Right hindlimb (tissue), 1 donor: ENCODE measurements at places on chromosomes 2 and 18.

DNA sequence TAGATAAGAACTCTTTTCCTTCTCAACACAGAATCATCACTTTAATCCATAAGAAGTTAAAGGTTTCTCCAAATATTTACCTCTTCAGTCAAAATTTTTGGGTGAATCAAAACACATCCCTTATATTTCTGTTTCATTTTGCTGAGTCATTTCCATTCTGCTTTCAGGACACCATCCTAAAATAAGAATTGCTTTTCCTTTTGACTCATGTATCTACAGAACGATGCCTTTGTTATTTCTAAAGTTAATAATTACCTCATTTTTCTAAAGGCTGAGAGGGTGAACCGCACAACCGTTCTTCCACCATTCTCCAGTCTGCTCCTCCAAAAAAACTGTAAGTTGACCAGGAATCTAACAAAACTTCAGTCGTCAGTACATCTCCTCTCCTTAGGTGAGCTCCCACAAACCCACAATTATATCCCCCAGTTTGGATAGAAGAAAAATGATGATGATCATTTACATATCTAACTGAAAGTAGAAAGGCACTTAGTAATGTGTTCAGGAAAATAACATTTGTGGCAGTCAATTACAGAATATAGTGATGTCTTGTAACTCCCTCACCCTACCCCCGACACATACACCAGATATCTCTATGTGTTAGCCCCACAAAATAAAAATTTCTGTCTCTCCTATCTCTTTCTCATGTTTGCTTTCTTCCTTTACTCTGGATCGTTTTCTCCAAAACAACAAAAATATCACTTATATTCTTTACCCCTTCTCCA, 162.5 kb downstream of the RAD51AP2 start:
- no peak for DNase-seq

- no peak for DNase-seq
Measured at GRCh38 chr2:224670203-224670602, 46.0 kb downstream of the CCDC195 start.

DNA sequence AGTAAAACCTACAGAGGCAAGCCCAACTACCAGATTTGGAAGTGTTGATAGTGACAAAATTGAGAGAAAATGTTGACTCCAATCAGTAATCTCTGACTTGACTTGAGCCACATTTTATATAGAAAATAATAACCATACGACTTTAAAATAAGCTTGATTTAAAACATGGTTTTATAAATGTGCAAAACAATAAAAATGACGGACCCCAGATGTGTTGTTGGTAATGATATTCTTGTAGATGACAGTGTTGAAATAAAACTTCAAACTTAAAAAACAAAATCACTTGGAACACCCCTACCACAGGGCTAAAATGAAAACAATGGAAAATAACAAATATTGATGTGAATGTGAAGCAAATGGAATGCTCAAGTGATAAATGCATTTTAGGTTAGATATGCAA, 188.1 kb downstream of the SRBD1 start:
- DNase-seq: no peak

DNA sequence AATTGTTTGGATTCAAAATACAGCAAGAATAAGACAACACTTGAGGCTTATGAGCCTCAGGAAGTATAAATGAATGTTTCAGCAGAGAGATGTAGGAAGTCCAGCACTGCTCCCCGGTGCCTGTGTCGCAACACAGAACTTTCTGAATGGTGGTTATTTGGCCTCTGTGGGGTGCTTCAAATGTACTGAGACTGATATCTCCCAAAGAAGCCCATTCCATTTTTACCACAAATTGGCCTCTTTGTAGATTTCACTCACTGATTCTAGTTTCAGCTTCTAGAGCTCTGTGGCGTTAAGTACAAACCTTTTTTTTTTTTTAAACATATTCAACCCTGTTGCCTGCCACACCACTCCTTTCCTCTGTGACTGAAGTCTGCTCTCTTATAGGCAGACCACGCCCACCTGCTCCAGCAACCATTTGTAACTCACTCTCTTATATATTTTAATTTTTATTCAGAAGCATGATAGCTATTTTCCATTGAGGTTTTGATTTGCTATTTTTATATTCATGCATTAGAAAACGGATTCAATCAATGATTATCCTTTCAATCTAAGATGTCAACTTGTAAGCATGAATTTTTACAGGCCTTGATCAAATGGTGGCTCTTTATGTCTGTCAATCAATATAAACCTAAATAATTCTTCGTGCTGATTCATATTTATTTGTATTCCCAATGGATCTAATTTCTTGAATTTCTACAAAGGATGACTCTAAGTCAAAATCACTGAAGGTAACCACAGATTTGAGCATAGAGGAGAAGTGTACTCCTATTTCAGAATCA, 277.1 kb upstream of the CCDC68 start:
- no peak for DNase-seq

DNA sequence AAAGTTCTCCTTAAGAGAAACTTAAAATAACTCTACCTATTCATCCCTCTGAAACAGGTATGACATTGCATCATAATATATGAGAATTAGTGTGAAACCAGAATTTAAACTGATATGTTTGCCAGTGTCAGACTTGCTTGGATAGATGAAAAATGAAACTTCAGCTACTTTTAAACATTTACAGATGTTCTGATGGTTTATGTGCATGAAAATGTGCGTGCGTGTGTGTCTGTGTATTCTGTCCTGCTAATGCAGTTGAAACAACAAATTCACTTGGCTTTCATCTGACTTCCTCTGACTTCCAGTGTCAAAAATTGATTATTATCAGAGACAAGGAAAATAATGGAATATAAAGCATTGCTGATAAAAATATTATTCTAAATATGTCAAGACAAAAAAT, 719.4 kb downstream of the LRP1B start:
- DNase-seq: no peak

GRCh38 chr2:105990624-105991023, 203.5 kb downstream of the UXS1 start:
- no peak for DNase-seq

DNA sequence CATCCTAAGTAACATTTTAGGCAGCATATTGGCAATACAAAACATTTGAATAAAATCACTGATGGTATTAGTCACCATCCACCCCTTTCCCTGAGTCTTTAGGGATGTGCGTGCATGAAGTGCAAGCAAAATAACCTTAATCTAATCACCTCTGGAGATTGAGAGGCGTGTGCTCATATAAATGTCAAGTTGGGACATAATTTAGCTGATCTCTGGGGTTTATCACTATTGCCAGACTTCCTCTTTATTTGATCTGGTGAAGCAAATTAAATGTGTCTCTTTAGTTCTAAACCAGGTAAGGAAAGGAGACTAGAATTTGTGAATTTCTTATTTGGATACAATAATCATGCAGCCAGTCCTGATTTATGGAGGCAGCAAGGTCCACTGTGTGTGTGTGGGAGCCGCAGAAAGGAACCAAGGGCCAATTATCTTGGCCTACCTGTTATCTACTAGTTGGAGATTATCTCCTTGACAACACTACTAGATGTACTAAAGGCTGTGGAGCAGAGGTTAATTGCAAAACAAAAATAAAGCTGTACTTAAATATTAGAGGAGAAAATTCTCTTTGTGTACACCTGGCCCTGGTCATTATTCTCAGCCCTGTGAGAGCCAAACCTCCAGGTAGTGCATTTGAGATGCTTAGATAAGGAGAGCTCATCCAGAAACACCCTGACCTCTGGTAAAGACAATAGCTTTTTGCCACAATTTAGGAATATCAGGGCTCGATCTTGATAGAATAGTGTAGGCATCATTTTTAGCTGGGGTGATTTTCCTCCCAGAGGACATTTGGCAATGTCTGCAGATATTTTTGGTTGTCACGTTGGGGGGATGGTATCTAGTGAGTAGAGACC, 78.2 kb downstream of the HRH4 start:
- DNase-seq: no peak

- DNase-seq: peak; percentile 66
Measured at GRCh38 chr2:200378652-200379290, 72.3 kb downstream of the SPATS2L start.

GRCh38 chr2:36553683-36554082, 44.3 kb downstream of the FEZ2 start:
- no peak for DNase-seq

GRCh38 chr2:186862869-186863709, 14.1 kb upstream of the ZSWIM2 start:
- no peak for DNase-seq

- no peak for DNase-seq
Measured at GRCh38 chr2:29017716-29018435, 36.8 kb downstream of the TOGARAM2 start.

GRCh38 chr2:181594322-181594721, 62.6 kb downstream of the CERKL start:
- DNase-seq: no peak

GRCh38 chr2:215870986-215871385, 142.4 kb downstream of the MREG start:
- DNase-seq: no peak

- DNase-seq: no peak
Measured at GRCh38 chr2:199972088-199972626, 16.8 kb downstream of the MAIP1 start.

DNA sequence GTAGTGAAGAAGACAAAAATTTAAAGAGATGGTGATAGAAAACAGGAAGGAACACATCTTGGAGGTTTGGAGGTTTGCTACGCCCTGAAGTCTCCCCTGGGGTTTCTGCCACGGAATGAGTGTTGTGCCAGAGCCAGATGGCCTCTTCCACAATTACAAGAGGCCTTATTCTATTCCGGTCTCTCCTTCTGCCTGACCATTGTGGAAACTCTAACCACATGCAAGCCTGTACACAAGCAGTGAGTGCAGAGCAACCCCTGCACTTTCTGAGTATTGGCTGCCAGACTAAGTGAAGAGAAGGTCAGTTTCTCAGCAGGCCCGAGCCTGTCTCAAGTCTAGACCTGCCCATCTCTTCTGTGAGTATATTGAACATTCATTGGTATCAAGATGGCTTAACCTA, 22.7 kb upstream of the MYO1B start:
- DNase-seq: peak; percentile 59

GRCh38 chr2:152479282-152479681, 144.3 kb downstream of the FMNL2 start:
- no peak for DNase-seq

DNA sequence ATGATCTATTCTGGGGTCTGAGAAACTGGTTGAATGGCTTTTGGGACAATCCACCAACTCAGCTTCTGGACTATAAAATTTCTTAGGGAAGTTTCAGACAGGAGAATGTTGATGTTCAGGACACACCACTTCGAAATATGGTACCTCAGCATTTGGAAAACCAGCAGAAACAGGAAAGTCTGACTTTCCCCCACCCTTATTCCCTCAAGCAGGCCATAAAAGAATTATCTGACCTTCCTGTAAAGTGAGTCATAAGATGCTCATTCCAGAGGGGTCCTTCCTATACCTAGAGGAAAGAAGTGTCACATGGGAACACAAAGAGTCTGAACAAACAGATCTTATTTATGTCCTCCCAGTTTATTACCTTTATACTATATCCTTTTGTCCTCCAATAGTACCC, 415.0 kb downstream of the CPS1 start:
- no peak for DNase-seq

DNA sequence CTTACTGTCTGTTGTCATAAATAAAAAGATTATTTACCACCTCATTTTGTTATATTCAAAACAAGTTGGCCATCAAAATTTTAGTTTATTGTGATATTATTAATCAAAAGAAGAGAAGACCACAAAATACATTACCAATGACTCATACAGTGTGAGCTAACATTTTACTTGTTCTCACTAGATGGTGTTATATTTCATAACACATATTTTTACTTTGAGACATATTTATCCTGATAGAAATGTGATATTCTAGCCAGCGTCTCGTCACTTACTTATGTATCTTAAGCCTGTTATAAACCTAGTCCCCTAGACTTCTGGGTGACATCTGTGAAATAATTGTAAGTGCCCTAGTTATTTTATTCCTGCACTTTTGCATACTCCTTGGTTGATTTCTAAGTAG, 263.2 kb downstream of the CDH7 start:
- DNase-seq: no peak

GRCh38 chr2:104413890-104414289, 440.0 kb upstream of the POU3F3 start:
- no peak for DNase-seq

DNA sequence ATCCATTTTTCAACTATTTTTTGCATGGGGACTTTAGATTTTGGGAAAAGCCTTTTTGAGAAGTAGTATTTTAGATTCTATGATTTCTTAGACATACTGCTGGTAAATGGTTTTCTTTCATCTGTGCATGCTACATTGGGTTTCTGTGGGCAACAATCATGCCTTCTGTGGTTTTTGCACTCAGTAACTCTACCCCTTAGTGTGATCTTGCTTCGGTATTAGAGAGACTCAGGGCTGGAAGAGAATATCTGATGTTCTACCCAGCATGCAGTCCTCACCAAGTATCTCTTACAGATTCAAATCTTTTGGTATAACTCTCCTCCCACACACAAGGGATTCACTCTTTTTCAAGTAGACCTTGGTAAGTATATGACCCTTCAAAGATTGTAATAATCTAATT, 183.0 kb downstream of the PMAIP1 start:
- no peak for DNase-seq

GRCh38 chr2:85591563-85591962, 4.0 kb upstream of the RNF181 start:
- DNase-seq: no peak

DNA sequence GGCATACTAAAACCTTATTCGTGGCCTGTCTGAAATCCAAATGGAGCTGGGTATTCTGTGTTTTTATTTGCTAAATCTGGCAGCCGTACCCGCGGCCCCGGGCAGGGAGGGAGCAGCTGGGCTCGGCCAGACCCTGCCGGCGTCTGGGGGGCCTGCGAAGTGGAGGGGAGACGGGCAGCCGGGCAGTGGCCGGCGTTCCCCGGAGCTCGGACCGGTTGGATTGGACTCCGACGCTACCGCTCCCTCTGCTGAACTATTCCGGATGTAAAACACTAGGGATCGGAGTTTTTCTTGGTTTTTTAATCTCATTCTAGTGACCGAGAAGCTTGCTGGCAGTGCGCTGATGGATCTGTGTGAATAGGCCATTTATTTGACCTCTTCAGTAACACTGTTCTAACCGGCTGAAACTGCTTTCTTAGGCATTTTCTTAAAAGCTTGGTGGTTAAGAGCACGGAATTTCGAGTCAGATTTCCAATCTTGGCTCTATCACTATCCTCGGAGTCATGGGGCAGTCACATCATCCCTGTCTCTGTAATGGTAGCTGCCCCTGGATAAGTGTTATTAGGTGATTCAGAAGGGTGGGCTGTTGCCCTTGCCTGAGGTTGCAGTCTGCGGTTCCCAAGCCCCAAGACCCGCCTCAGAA, 694 bp downstream of the UNC50 start:
- peak; percentile 50 for DNase-seq

- DNase-seq: no peak
Measured at GRCh38 chr2:195343540-195343939, 313.5 kb upstream of the SLC39A10 start.

- no peak for DNase-seq
Measured at GRCh38 chr2:88669482-88670214, 21.8 kb upstream of the RPIA start.

- DNase-seq: no peak
Measured at GRCh38 chr2:115389024-115389423, 946.6 kb downstream of the DPP10 start.

DNA sequence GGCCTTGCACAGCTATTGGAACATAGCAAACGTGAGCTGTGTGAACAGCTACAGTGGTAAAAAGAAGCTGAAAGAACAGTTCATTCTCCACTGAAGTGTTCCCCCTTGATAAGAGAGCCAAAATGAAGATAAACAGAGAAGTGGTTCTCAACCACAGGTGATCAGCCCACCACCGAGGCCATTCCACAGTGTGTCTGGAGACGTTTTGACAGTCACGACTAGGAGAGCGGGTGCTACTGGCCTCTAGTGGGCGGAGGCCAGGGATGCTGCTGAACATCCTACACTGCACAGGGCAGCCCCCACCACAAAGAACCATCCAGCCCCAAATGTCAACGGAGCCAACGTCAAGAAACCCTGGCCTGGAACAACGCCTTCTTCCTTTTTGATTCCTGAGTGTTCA, 38.4 kb downstream of the ADCY3 start:
- no peak for DNase-seq
